ENCODE measurements at places on chromosomes 12 and 14. TPM values are rescaled to one million over a fixed set of nuclear protein-coding genes. Genes with fewer than 3 reads are reported as not detected.
A peak's percentile ranks its signal among the peaks of the same experiment; 100 is the strongest.

DNA sequence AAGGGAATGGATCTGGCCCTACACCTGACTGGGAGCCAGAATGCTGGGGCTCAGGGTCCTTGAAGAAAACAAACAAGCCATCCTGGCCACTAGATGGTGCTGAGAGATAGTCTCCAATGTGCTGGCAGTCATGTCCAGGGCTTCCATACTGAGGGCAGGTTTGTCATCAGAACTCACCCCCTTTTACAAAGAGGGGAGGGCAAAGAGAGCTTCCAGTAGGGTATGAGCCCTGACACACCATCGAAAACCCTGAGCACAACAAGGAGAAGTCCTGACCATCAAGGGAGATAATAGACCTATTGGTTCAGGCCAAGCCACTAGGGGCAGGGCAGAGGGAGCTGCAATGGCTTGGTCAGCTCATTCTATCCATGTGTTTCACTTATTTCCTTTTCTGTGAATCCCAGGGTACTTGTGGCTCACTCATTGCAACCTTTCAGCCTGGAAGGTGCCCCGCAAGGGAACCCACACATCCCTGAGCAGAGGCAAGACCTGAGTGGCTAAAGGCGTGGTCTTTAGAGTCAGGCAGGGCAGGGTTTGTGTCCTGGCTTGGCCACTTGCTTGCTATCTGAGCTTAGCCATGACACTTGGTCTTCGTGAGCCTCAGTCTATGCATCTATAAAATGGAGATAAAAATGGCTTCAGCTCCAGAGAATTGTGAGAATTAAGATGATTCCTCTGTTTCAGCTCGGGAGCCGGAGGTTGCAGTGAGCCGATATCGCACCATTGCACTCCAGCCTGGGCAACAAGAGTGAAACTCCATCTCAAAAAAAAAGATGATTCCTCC, 6.2 kb upstream of the PLEKHH1 start:
- no peak for DNase-seq

WNT1 gene
- total RNA-seq, result not detected

- no peak for DNase-seq
Measured at GRCh38 chr12:64694130-64695040, 64.8 kb downstream of the GNS start.

GPRC5D gene
- total RNA-seq, result not detected

DNA sequence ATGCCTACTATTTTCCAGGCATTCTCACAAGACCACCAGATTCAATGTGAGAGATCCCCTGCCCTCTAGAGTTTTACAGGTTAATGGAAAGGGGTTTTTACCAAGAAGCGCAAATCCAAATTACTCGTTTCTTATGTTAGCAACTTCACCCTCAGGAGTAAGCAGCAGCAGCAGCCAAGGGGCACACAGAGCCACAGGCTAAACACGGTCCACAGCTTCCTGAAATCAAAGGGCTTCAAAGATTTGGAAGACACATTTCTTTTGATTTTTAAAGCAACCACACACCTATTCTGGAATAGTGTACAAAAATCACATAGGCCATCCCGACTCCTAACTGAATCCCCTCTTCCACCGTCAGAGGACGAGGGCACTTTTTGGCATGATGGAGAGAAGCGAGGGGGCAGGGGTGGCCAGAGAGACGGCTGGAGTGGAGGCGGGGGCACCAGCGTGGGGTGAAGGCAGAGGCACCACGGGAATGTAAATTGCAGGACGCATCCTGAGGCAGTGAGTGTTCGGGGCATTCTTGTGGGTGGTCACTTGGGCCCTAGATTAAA, 107.0 kb downstream of the ARF6 start:
- DNase-seq, result no peak

HOXC9 gene
- total RNA-seq, result not detected

- no peak for DNase-seq
Measured at GRCh38 chr14:59595071-59595470, 18.5 kb upstream of the CCDC175 start.

DIO2 gene
- 0.28 TPM for total RNA-seq

DNA sequence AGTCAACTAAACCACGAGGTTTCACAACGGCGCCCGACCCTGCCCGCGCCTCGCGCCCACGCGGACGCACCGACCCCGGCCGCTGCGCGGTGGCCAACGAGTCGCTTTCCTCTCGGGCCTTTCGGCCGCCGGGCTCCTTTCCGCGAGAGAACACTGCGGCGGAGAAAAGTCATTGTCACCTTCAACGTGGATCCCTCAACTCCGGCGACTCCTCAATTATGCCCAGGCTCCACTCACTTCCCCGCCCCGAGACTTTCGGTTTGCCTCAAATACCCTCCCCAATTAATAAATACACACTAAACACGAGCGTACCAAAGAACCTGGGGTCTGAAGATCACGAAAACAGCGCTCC, 450 bp downstream of the SINHCAF start:
- no peak for DNase-seq

- no peak for DNase-seq
Measured at GRCh38 chr14:80055667-80056496, 155.4 kb downstream of the DIO2 start.

DNA sequence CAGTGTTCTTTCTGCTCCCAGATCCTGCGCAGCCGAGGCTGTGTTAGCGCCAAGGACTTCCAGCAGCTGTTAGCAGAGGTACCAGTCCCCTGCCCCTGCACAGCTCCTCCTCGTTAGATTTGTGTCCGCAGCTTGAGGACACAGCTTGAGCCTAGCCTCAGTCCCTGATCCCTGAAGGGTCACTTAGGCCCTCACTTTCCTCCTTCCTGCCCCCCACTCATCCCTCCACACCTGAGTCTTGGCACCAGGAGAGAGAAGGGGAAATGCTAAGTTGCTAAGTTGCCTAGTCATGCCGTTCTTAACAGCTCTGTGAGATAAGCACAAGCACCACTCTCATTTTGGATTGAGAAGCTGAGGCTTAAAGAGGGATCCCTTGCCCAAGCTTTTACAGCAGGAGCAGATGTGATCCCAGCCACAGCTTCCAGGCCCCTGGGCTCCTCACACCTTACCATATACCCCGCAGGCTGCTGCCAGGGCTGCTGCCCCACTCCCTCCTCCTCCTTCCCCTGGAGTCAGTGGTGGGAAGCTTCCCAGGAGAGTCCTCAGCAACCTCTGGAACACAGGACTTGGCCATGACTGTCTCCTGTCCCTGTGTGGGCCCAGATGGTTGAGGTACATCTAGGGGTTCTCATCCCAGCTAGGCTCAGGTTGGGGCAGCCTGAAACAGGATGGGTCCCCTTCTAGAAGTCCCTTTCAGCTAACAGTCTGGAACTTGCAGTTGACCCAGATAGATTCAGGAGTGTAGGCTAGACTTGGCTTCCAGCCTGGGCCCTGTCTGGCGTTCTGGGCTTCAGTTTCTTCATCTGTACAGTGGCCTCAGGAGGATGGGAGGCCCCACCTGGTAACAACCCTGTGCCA, 975 bp downstream of the OGFOD2 start:
- no peak for DNase-seq

- no peak for DNase-seq
Measured at GRCh38 chr12:50024805-50025186, 498 bp downstream of the RACGAP1 start.

GRCh38 chr14:22737052-22737451, 29.4 kb upstream of the OXA1L start:
- no peak for DNase-seq

DNA sequence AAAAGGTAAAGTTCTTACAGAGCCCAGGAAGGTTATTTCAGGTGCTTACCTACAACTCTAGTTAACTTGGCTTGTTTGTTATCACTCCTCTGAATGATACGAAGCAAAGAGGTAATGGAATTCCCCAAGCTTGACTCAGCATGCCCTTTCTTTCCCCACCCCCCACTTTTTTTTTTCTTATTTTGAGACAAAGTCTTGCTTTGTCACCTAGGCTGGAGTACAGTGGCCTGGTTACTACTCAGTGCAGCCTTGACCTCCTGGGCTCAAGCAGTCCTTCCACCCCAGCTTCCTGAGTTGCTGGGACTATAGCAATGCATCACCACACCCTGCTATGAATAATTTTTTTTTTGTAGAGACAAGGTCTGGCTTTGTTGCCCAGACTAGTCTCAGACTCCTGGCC, 17.1 kb upstream of the YBX3 start:
- DNase-seq, result no peak

GRCh38 chr14:73376585-73376984, 81.8 kb downstream of the NUMB start:
- DNase-seq, result no peak

GRCh38 chr14:24058260-24058950, 6.6 kb downstream of the CARMIL3 start:
- peak; percentile 78 for DNase-seq

RABGGTA gene
- total RNA-seq, result 22.2 TPM

PAPLN gene
- 5.1 TPM for total RNA-seq

NRL gene
- 5.0 TPM for total RNA-seq

GRCh38 chr12:112868459-112869041, 38.2 kb upstream of the OAS1 start:
- DNase-seq, result no peak

MYF5 gene
- total RNA-seq, result not detected

- DNase-seq, result no peak
Measured at GRCh38 chr12:66329941-66330340, 27.6 kb downstream of the HELB start.

GRCh38 chr12:106205208-106206069, 42.4 kb downstream of the CKAP4 start:
- no peak for DNase-seq

DNA sequence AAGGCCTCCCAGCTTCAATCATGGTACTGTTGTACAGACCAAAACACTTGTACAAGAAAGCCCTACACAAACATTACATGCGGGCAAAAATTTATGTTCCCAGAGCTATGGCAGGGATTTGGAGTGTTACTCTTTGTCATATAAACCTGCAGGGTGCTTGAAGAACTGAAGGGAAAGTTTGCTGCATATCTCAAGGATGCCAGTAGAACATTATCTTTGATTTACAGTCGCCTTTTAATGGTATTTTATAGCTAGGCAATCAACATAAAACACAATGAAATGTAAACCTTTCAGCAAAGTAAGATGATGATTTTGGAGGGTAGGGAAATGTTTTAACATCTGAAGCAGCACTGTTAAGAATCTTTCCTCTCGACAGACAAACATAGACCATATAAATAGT, 305.6 kb downstream of the KCNH5 start:
- no peak for DNase-seq

DNA sequence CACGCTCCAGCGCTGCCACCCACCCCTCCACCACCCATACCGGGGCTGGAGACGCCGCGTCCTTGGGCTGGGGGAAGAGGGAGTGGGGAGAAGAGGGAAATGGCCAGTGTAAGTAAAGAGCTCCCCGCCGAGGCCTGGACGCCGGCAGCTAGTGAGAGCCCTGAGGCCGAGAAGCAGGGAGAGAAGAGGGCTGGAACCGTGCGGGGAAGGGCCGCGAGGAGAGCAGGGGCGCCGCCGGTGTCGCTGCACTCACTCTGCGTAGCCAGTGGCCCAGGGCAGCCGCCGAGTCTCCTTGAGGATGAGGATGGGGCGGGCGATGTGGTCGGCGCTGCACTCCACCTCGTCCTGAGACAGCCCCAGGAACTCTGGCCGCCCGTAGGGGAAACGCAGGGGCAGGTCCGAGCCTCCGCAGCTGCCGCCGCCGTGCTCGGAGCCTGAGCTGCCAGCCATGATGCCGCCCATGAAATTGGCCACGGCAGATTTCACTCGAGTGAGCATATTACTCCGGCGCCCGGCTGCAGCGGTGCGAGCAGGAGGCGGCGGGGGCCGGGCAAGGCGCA, 631 bp downstream of the PPM1H start:
- peak; percentile 63 for DNase-seq

LAG3 gene
- total RNA-seq, result not detected

- no peak for DNase-seq
Measured at GRCh38 chr12:124233041-124233796, 61.7 kb upstream of the RFLNA start.

DNA sequence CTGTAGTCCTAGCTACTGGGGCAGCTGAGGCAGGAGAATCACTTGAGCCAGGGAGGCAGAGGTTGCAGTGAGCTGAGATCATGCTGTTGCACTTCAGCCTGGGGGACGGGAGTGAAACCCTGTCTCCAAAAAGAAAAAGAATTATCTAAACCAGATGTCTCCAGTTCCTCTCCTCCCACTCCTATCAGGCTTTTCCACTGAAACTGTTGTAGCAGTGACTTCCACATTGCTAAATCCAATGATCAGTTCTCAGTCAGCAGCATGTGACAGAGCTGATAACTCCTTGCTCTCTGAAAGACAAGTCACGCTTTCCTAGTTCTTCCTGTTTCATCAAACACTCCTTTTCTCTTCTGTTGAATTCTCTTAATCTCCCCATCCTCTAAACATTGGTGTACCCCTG, 8.6 kb downstream of the SLC38A6 start:
- DNase-seq, result no peak

All from right atrium auricular region (tissue), 2 donors.